SJSA1 (cell line): ENCODE measurements at places on chromosomes 3 and 15.

- peak; percentile 82 for DNase-seq
Observed at GRCh38 chr3:16143861-16144447, 30.5 kb upstream of the GALNT15 start.

GRCh38 chr3:146969356-146969755 lies 364.2 kb upstream of the PLSCR5 start:
- DNase-seq: no peak

DNA sequence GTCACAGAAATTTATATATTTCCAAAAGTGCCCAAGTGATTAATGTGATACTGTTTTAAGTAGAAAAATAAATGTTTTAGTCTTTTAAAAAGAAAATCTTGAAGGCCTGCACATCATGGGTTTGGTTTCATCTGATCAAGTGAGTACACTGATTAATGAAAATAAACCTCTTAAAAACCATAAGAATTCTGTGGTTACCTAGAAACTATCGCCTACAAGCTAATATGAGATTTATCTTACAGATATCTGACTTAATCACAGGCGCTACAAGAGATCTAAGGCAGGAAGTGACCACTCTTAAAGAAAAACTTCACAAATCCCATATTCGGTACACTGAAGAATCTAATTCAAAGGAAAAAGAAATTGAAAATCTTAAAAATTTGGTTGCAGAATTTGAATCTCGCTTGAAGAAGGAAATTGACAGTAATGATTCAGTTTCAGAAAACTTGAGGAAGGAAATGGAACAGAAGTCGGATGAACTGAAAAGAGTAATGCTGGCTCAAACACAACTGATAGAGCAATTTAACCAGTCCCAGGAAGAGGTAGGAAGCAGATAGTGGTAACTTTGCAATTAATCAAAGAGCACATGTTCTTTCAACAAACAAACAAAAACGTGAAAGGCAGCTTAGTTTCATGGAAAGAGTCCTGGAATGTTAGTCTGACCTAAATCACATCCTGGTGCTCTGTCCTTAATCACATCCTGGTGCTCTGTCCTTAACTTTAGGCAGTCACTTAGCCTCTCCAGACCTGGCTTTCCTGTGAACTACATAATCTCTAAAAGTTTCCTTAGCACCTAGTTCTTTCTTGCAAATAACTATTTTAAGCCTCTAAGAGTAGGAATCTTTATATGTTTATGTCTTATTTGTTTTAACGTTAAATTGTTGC lies 131.8 kb downstream of the CCNL1 start:
- DNase-seq: no peak

- DNase-seq: no peak
Observed at GRCh38 chr3:112744825-112745566, 101.7 kb downstream of the CD200R1L start.

DNA sequence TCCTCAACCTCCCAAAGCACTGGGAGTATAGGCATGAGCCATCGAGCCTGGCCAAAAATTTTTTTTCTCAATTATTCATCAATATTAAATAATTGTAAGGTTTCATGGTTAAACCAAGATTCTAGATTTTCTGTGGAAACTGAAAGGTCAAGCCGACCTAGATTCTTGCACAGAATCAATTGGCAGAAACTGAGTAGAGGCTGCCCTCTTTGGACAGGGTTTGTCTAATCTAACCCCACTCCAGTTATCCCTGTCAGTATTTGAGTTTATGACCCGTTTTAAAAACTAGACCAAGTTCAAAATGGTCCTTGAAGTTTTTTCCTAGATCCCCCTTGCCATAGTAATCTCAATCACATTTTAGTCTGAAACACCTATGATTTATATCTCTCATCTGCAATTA lies 8.6 kb upstream of the ADAM10 start:
- no peak for DNase-seq

- no peak for DNase-seq
Observed at GRCh38 chr3:171784937-171785336, 25.3 kb downstream of the PLD1 start.

GRCh38 chr3:186986816-186987215 lies 56.5 kb downstream of the ST6GAL1 start:
- no peak for DNase-seq

GRCh38 chr3:144361002-144361401 lies 389.4 kb downstream of the DIPK2A start:
- DNase-seq: no peak

DNA sequence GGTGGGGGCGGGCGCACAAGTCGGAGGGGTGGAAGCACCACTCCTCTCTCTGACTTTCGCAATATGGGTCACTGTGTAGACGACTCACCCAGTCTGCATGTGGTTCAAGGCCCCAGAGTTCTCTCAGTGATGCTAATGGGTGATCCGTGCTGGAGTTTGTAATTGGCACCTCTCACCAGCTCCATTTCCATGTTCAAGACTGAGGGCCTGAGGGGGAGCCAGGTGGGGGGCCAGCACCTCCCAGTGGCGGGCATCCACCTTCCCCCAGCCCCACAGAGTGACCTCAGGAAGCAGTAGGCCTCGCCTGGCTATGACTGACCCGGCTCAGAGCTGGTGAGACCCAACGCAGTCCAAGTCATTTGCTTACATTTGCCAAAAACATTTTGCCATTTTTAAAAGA lies 230.0 kb upstream of the ST8SIA2 start:
- DNase-seq: no peak

DNA sequence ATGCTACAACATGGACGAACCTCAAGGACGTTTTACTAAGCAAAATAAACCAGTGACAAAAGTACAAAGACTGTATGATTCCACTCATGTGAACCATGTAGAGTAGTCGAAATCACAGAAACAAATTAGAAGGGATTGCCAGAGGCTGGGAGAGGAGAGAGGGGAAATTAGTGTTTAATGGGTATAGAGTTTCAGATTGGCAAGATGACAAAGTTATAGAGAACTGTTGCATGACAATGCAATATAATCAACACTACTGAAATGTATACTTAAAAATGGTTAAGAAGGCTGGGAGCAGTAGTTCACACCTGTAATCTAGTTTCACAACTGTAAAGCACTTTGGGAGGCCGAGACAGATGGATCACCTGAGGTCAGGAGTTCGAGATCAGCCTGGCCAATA lies 36.9 kb downstream of the PLS1 start:
- DNase-seq: no peak

GRCh38 chr15:93835344-93835743 lies 396.0 kb upstream of the MCTP2 start:
- no peak for DNase-seq

GRCh38 chr15:66789029-66790025 lies 87.3 kb downstream of the SMAD6 start:
- DNase-seq: peak; percentile 59

DNA sequence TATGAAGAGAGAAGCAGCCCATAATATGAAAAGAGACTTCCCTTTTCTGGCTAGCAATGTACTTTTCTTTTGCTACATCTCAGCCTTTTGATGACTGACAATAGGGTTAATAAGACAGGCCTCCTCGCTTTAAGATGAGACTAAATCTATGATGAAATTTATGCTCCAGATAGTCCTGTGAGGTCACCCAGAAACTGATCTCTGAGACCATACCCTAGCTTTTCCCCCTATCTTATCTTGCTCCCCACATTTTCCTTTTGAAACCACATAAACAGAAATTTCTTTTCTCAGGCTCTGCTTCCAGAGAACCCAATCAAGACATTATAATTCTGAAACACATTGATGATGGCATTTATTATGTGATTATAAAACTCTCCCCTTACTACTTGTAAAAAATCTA lies 168.8 kb upstream of the CADM2 start:
- DNase-seq: no peak

GRCh38 chr3:71443332-71443731 lies 140.2 kb downstream of the FOXP1 start:
- no peak for DNase-seq

- no peak for DNase-seq
Observed at GRCh38 chr3:28278918-28279317, 37.5 kb downstream of the CMC1 start.
